ENCODE measurements at places on chromosomes 7 and 10.

- no peak for DNase-seq
These were observed 1.1 kb downstream of the RHOBTB1 start for GRCh38 chr10:60942788-60943315.

GRCh38 chr10:31757386-31757791 lies 171.2 kb downstream of the ARHGAP12 start:
- DNase-seq: peak; percentile 41

DNA sequence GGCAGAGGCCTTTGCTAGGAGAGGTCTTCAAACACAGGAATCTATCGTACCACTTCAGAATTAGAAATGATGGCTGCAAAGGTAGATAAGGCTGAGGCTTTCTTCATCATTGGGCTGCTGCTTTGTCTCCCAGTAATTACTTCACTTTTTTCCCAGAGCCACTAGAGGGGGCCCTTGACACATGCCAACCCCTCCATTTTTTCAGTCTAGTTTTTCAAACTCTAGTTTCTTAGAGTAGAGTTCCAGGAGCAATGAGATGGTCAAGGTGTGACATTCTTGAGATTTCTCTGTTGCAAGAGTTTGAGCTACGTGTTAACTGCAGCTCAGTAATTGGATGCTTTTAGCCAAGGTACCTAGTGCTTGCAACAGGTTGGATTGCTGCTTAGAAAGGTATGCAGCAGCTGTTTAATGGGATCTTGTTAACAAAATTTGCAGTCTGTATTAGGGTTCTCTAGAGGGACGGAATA lies 33.8 kb upstream of the RBM20 start:
- peak; percentile 50 for DNase-seq

GRCh38 chr7:102152672-102153598 lies 133.7 kb upstream of the SH2B2 start:
- no peak for DNase-seq

DNA sequence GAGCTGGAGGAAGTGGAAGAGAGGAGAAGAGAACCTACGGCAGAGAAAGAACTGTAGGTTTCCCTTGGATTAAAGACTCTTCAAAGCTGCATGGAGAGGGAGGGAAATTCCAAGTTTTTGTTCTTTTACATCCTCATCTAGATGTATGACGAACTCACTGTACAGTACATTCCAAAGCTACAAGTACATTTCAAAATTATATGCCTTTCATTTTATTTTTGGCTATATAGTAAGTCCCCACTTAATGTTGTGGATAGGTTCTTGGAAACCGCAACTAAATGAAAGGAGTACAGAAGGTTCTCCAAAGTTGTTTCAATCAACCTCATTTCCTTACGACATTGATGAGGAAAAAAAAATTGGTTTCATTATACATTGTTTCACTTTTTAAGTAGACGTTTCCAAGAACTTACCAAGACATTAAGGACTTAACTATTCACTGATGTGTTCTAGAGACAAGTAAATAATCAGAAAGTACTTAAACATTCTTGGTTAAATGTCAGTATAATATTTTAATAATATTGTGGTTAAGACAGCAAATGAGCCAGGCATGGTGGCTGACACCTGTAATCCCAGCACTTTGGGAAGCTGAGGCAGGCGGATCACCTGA lies 16.1 kb upstream of the JMJD1C start:
- DNase-seq: no peak

GRCh38 chr7:66183700-66184099 lies 21.4 kb upstream of the TPST1 start:
- DNase-seq: no peak

DNA sequence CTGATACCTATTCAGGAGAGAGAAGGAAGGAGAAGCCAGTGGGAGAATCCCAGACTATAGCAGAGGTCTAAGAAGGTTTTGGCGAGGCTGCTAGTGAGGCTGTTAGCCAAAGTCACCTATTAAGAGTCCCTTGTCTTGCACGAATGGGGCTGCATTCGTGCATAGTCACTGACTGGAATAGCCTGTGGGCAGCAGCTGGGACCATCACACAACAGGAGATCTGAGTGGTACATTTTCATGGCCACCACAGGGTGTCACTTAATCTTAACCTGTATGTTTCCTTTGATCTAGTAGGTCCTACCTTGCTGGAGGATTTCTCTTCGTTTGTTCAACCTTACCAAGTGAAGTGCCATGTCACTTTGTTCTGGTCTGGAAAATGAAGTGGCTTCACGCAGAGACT lies 319.9 kb downstream of the BMPER start:
- DNase-seq: no peak

DNA sequence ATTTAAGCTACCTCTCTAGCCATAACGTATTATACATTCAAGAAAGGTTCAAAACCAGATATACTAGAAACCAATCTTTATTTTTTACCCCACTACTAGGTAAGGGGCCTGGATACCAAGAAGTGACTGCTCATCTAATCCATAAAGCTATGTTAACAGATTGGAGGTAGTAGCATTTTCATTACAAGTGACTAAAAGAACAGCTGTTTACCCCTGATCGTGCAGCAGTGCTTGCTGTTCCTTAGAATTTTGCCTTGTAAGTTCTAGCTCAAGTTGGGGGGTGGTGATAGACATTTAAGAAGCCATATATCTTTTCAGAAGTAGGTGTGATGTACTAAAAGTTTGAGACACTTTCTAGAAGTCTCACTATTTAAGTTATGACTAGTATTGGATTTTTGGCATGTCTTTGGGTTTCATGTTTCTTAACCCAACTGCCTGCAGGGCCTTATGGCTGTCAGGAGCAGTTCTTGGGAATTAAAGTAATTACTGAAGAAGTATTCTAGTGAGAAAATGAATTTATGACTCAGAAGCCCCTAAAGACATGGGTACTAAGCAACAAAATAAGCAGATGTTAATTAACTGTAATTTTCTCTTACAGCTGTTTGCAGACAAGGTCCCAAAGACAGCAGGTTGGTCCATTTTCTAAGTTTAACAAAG lies 2.3 kb downstream of the PPIA start:
- no peak for DNase-seq

DNA sequence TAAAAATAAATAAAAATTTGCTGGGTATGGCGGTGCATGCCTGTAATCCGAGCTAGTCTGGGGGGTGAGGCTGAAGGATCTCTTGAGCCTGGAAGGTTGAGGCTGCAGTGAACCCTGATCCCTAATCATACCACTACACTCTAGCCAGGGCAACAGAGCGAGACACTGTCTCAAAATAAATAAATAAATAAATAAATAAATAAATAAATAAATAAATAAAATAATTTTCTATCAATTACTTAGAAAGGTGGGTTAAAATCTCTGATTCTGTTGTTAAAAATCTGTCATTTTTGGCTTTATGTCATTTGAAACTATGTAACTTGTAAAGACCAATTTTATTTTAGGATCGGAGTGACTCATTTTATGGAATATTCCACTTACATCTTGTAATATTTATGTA lies 958.6 kb downstream of the NXPH1 start:
- DNase-seq: no peak
